ENCODE measurements at places on chromosomes 13 and 19. TPM values are rescaled to one million over a fixed set of nuclear protein-coding genes. Genes with fewer than 3 reads are reported as not detected.

Gene AP2S1
- total RNA-seq = 250 TPM

Gene DLEU7
- not detected for total RNA-seq

Gene CD37
- total RNA-seq = not detected

Gene PGLYRP2
- total RNA-seq = not detected

Gene CYP2S1
- 0.09 TPM for total RNA-seq

Gene CSNK1G2
- total RNA-seq = 59.2 TPM

Gene PARP4
- total RNA-seq = 35.3 TPM

Gene LONP1
- total RNA-seq = 85.5 TPM

Gene MEIOSIN
- not detected for total RNA-seq

Gene ZNF615
- total RNA-seq = 21.4 TPM

Gene RASIP1
- 6.4 TPM for total RNA-seq

Gene TSHZ3
- 8.4 TPM for total RNA-seq

Gene ZNF69
- total RNA-seq = 5.8 TPM

Gene CNFN
- total RNA-seq = 1.8 TPM

Gene KRTDAP
- total RNA-seq = not detected

Gene RFXANK
- total RNA-seq = 60.1 TPM

Gene ZNF20
- 12.5 TPM for total RNA-seq

Gene TLE6
- 1.6 TPM for total RNA-seq

Gene SELENOV
- not detected for total RNA-seq

Gene FCHO1
- total RNA-seq = 1.9 TPM

Gene PAK4
- 9.0 TPM for total RNA-seq

Gene SERP2
- 3.5 TPM for total RNA-seq

Gene PSG11
- total RNA-seq = not detected

Gene CNN1
- 33.3 TPM for total RNA-seq

Gene MATK
- not detected for total RNA-seq

Gene PLIN5
- total RNA-seq = not detected

Gene SIGLEC12
- total RNA-seq = not detected

Gene KIR3DL1
- total RNA-seq = not detected

Gene MEX3D
- total RNA-seq = 46.9 TPM

Gene ERICH4
- total RNA-seq = not detected

Gene TSKS
- 3.6 TPM for total RNA-seq

Gene OR7C1
- not detected for total RNA-seq

Gene CAPN12
- total RNA-seq = not detected

Gene ZNF30
- total RNA-seq = 17.9 TPM

Gene GJA3
- total RNA-seq = 0.34 TPM

Gene ZNF729
- not detected for total RNA-seq

Gene EFNA2
- not detected for total RNA-seq

Gene NCR1
- total RNA-seq = not detected

Gene NKPD1
- under 0.01 TPM for total RNA-seq

Gene CEACAM7
- not detected for total RNA-seq
